Activated T-helper 1 cell treated with anti-CD3 and anti-CD28 coated beads, Interleukin-2, amount 50 U/mL, for 16 hours (primary cell): ENCODE measurements at places on chromosomes 1 and 21.

DNA sequence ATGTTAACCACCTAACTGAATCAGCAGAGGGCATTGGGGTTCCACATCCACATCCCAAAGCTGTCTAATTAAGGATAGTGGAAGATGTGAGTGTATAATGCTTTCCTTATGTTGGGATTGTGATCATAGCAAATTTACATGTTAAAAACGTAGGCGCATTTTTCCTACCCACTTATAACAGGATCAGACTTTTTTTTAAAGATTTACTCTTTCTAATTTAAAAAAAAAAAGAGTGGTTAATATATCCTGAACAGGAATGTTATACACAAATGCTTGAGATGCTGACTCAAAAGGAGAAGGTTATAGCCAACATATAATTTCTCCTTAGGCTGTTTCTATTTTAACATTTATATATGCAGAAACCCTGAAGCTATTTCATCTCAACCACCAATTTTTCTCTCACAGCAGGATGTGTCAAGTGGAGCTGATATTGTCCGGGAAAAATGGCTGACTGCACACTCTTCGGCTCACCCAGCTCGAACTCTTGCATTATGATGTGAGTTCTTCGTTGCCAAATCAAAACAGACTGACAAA lies 40.3 kb downstream of the RGS5 start:
- DNase-seq, result no peak

DNA sequence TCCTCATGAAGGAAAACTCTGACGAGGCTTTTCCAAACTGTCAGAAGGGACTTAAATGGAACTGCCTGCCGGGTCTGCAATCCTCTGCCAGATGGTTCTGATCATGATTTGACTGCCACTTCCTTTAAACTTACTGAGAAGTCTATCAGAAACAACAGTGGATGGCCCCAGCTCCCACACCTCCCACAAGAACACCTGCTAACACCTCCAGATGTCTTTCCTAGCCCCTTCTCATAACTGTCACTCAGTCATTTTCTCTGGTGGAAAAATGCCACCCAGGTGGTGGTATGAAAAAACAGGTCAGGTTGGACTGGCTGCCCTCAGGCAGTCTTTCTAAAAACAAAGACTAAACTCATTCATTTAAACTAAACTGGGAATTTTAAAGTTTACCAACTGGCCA lies 66.7 kb upstream of the ABCD3 start:
- DNase-seq, result no peak

DNA sequence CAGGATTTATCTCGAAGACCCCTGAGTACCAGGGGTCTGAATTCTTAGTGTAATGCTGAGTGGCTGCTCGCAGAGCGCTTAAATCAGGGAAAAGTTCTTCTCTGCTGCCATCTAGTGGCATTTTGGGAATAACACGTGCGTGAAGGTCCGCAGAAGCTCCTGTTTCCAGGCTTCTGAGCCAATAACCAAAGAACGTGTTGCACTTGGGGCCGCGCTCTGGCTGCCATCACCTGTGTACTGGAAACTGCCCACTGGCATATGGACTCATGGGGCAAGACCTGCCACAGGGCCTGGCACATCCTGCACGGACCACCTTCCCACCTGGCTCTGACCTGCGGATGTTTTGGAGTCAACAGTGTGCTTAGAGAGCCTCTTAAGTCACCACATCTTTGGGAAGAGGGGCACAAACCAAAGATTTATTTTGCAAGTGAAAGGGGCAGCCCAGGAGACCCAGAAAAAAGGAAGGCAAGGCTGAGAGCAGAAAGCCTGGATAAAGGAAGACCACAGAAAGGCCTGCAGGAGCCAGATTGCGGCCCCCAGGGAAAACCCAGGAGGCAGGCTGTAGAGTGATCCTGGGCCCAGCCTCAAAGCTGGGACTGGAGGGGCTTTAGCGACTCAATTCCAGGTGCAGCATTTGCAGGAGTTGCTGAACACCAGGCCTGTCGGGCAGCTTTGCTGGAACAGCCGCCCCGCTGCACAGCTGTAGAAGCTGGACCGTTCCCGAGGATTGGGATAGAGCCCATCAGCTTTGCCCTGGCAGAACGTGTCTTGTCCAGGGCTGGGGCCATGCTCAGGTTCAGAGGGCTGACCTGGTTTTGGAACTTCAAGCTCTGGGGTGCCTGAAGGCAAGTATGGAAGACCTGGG lies 13.0 kb downstream of the CHIT1 start:
- DNase-seq, result no peak

DNA sequence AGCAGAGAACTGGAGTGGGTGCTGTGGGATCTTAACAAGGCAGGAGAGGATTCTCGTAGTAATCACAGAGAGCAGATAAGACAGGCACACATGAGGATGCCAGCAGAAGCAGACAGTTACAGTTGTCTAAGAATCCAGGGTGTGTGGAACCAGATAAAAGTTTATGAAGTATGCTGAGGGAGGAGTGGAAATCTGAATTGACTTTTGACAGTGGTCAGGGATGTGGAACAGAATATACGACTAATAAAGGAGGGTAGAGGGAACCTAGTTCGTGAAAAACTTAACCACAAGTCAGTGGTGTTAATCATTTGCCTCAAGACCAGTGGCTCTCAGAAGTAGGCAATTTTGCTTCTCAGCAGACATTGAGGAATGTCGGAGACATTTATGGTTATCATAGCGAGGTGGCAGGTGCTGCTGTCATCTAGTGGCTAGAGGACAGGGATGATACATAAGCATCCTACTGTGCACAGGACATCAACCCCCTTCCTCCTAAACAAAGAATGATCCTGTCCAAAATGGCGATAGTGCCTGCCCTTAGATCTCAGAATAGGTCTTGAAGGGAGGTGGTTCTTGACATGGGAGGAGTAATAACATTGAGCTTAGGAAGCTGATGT lies 3.0 kb downstream of the LRRC8D start:
- no peak for DNase-seq

DNA sequence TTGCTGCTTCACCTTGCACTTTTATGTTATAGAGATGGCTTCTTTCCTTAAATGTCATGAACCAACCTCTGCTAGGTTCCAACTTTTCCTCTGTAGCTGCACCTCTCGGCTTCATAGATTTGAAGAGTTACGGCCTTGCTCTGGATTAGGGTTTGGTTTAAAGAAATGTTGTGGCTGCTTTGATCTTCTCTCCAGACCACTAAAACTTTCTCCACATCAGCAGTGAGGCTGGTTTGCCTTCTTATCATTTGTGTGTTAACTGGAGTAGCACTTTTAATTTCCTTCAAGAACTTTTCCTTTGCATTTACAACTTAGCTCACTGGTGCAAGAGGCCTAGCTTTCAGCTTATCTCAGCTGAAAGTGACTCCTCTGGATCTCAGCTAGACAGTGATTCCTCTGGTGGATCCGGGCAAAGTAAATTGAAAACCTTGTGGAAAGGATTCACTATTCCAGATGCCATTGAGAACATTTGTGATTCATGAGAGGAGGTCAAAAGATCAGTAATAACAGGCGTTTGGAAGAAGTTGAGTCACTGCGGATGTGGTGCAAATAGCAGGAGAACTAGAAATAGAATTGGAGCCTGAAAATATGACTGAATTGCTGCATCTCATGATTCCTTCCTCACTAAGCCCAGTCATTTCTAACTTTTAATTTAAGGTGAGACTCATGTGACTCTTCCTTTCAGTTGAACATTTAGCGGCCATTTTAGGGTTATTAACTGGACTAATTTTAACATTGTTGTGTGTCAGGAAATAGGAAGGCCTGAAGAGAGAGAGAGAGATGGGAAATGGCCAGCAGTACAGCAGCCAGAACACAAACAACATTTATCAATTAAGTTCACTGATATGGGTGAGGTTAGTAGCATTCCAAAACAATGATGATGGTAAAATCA lies 16.2 kb upstream of the RGS1 start:
- DNase-seq, result no peak

- no peak for DNase-seq
Measured at GRCh38 chr1:25572708-25573590, 29.5 kb downstream of the LDLRAP1 start.

DNA sequence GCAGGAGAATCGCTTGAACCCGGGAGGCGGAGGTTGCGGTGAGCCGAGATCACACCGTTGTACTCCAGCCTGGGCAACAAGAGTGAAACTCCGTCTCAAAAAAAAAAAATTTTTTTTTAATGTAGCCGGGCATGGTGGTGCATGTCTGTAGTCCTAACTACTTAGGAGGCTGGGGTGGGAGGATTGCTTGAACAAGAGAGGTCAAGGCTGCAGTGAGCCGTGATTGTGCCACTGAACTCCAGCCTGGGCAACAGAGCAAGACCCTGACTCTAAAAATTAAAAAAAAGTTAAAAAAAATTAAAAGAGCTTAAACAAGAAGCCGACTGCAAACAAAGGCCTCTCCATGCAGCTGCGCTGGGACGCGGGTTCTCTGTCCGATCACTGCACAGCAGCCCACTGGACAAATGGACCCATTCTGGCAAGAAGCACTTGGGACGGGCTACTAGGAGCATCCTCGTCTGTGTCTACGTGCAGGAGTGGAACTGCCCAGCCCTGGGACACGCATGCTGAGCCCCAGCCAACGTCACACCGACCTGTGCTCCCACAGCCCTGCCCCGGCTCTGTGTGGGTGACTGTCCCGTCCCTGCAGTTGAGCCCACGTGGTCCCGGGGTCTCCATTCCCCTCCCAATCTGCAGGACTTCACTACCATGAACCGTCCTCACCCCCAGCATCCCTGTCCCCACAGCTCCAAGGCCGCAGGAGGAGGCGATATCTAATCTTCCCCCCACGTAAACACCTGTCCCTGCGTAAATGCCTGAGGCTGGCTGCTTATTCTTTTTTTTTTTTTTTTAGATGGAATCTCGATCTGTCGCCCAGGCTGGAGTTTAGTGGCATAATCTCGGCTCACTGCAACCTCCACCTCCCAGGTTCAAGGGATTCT lies 12.3 kb downstream of the SLC35E2B start:
- no peak for DNase-seq

DNA sequence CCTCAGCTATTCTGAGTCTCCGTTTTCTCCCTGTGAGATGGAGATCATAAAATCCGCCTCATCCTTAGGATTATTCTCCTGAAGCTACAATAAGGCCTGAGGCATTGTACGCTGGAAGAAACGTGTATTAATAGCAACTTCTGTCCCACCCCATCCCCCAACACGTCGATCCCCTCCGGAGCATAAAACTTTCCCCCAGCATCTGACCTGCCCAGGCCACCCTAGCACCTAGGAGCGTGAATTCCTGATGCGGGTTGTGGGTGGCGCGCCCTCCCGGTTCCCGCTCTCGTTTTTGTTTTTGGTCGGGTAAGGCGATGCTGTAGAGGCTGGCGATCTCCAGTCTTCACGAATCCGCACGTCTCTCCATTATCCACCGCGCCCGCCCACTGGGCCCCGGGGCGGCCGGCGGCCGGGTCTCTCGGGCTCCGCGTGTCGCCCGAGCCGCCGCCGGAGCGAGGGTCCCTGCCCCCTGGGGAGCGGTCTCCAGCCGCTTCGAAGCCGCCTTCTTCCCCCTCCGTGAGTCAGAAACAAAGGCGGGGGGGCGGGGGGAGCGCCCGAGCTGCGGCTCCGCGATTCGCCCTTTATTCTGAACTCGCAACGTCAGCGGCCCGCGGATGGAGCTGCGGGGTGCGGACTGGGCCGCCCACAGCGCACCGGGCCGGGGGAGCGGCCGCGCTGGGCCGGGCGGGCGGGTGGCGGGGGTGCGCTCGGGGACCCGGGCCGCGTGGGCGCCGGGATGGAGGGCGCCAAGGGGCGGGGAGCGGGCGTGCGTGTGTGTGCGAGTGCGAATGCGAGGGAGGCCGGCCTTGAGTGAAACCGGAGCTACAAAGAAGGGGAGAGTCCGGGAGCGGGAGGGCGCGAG lies at the start of gene PLEKHO1:
TSS of gene PLEKHO1 (plus strand) at position 646 of the 862 bp plus-strand sequence. CDS start 342 bp downstream, outside the sequence.
- peak; percentile 77 for DNase-seq

- DNase-seq, result no peak
Measured at GRCh38 chr1:247330548-247331171, 1.0 kb downstream of the ZNF496 start.

GRCh38 chr21:46118316-46119143 lies 20.6 kb downstream of the COL6A2 start:
- DNase-seq, result peak; percentile 2

DNA sequence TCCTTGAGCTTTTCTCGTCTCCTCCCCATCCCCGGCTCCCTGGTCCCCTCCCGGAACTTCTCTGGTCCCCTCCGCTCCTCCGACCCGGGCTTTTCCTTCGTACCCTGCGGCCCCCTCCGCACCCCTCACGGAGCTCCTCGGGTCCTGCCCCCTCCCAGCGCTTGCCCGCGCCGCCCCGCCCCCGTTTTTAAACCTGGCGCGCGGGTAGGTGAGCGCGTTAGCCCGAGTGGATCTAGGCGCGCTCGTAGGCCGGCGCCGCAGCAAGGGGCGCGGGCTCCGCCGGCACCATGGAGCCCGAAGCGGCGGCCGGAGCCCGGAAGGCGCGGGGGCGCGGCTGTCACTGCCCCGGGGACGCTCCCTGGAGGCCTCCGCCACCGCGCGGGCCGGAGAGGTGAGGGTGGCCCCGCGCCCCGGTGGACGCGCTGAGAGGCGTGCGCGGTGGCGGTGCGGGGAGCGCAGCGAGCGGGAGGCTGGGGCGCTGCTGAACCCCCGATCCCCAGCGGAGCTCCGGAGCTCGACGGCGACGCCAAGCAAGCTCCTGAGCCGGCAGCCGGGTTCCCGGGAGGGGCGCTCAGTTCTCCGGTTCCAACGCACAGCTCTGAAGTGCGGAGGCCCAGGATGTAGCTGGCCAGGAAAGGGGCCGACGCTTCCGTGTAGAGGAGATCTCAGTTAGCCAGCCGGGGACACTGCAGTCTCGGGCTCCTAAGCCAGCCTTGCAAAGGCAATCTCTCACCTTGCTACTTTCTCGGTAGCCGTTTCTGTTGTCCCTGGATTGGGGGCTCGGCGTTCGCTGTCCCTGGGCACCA lies at the start of gene RIPPLY3:
TSS of gene RIPPLY3 (plus strand) at position 217 of the 806 bp plus-strand sequence. CDS start at position 288, 71 bp downstream.
- DNase-seq, result no peak

GRCh38 chr1:239516579-239516978 lies 130.2 kb downstream of the CHRM3 start:
- no peak for DNase-seq

GRCh38 chr1:47449822-47450552 lies 12.1 kb downstream of the FOXD2 start:
- DNase-seq, result no peak

DNA sequence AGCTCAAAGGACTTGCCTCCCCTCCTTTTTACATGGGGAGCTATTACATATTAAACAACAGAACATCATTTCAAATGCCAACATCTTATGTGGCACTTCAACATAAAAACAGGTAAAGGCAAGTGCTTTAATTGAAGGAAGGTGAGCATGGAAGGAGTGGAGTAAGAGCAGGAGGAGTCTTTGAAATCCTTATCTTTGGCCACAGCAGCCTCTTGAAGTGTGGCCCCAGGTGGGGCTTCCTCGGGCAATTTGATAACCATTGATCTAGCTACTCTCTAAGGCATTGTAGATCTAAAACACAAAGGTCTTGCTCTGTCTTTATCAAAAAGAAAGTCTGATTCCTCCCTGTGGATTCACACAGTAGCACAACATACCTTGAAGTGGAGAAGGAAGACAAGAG lies 70.9 kb upstream of the PPP2R5A start:
- no peak for DNase-seq

- DNase-seq, result no peak
Measured at GRCh38 chr1:1430114-1430982, 5.1 kb upstream of the VWA1 start.

DNA sequence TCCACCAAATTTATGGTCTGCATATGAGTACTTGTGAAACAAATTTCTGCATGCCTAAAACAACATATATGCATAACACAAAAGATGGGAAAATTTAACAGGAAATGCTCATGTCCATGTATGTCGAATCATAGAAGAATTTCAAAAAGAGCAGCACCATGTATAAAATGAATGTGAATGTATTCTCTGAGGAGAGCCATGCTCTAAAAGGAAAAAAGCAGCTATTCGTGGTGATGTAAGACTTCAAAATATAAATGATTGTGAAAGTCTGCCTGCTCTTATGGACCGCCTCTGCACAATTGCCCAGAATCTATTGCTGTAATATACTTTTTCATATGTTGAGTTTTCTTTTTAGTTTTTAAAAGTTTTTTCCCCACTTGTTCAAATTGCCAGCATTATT lies 66.8 kb downstream of the EPB41 start:
- no peak for DNase-seq
